ENCODE measurements at places on chromosomes 5 and 9. TPM values are rescaled to one million over a fixed set of nuclear protein-coding genes. Genes with fewer than 3 reads are reported as not detected.
A peak's percentile ranks its signal among the peaks of the same experiment; 100 is the strongest.

GRCh38 chr5:31809050-31809870, 170.3 kb downstream of the PDZD2 start:
- peak; percentile 71 for DNase-seq

DNA sequence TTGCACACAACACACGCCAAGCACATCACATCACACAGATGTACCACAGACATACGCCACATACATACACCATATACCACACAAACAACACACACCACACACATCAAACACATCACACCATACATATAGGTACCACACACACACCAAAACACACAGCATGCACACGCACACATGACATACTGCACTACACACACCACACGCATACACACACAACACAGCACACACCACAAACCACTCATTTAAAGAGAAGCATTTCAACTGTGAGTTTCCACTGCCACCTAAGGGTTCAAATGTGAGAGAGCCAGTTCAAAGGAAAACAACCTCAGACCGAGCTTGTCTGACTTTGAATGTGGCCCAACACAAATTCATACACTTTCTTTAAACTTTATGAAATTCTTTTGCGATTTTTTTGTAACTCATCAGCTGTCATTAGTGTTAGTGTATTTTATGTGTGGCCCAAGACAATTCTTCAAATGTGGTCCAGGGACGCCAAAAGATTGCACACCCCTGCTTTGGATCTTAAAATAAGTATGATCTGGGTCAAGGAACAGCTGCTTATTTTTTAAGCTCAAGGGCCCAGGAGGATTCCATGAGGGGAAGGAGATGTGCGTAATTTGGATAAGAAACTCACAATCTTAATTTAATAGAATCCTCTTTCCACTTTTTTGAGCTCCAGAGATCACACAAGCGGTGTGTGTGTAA, 494.6 kb downstream of the GADD45G start:
- DNase-seq, result peak; percentile 13

- DNase-seq, result peak; percentile 63
These were observed 233.6 kb downstream of the MAST4 start for GRCh38 chr5:66829826-66830225.

Gene PCDHA6
- total RNA-seq, result not detected

GRCh38 chr5:10987925-10988504, 227.0 kb upstream of the DAP start:
- DNase-seq, result peak; percentile 55

- DNase-seq, result no peak
These were observed 60.1 kb upstream of the GNA14 start for GRCh38 chr9:77708064-77708815.

Gene NIM1K
- not detected for total RNA-seq

DNA sequence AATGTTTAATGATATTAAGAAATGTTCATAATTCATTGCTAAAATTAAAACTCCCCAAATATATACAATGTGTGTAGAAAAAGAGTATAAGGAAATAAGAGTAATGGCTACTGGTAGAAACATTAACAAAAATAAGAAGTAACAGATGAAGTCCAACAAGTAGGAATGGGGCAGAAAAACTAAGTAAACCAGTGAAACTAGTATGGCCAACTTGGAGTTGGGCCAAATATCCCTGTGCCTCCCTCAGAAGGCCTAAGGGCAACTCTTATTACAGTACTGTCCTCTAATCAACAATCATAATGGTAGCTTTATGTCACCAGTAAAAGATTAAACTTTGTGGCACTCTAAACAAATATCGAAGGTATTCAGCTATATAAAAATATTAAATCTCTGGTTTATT, 93.5 kb downstream of the SSBP2 start:
- peak; percentile 25 for DNase-seq

DNA sequence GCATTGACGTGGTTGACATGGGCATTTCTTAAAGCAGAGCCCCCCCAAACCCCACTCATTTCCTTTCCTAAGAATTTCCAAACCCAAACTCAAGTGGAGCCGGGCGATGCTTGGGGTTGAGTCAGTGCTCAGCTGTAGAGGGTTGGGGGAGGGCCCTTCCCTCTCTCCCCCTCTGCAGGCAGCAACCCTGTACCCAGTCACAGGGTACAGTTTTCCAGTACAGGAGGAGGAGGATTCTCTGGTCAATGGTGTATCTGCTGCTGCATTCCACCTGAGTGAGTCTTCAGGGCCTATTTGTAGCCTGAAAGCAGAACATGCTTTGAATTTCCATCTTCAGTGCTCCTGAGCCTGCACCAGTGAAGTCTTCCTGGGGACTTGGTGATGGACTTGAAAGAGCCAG, 55.8 kb downstream of the ENTREP1 start:
- DNase-seq, result no peak

Gene CA9
- total RNA-seq, result 1.3 TPM

GRCh38 chr9:101674165-101674564, 64.3 kb downstream of the GRIN3A start:
- no peak for DNase-seq
